ENCODE measurements at places on chromosomes 5 and 9.

DNA sequence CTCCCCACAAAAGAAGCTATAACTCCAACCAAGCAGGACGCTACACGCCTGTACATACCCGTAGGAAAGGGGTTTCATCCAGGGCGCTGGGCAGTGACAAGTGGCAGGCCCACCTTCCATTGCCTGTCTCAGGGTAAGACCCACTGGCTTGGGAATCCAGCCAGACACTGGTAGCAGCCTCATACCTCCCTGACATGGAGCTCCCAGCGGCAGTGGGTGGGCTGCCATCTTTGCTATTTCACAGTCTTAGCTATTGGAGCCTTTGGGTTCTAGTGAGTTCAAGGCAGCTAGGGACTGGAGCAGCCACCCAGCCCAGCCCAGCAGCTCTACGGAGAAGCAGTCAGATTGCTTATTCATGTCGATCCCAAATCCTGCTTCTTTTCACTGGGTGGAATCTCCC is 3.4 kb upstream of the IFNA10 start:
- DNase-seq = no peak

GRCh38 chr9:6428940-6429889 is 16.2 kb downstream of the UHRF2 start:
- no peak for DNase-seq

DNA sequence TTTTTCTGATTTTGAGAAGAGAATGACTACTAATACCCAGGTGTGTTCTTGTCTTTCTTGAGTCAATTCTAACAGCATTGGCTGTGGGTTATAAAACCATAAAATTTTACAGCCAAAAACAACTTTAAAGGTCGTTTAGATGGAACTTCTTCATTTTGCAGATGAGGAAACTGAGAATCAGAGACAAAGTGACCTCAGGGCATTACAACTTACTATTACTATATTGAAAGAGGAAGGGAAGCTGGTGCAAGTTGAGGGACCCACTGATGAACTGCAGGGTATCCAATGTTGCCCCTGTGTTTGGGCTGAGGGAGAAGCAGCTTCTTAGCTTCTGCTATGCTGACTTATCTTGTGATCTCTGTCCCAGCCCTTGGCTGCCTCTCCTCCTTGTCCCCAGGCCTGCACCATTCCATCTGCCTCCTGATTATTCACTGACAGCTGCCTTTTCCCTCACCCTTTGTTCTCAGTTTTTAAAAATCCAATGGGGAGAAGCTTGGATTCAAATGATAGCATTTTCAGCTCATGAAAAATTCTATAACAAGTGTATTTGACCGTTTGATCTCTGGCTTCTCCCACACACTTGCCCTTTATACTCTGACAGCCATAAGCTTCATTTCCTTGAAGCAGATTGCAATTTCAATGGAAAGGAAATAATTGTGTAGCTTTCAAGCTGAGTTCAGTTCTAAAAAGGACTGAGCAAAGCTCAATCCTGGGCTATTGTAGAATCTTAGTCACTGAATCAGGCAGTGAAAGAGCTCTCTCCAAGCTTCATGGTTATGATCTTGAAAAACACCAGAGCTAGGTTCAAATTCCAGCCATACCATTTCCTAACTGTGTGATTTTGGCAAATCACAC is 68.5 kb downstream of the TMC1 start:
- DNase-seq = no peak

GRCh38 chr9:137027369-137028262 is at the start of gene ABCA2:
TSS of gene ABCA2 (minus strand) at chr9:137028237. CDS start at chr9:137028140, 97 bp downstream.
- DNase-seq = no peak

GRCh38 chr9:110282739-110283081 is 26.4 kb upstream of the TXN start:
- DNase-seq = no peak

- no peak for DNase-seq
Observed at GRCh38 chr5:82808960-82809359, 268.2 kb downstream of the TMEM167A start.
